ENCODE measurements at places on chromosomes 1 and 21.

DNA sequence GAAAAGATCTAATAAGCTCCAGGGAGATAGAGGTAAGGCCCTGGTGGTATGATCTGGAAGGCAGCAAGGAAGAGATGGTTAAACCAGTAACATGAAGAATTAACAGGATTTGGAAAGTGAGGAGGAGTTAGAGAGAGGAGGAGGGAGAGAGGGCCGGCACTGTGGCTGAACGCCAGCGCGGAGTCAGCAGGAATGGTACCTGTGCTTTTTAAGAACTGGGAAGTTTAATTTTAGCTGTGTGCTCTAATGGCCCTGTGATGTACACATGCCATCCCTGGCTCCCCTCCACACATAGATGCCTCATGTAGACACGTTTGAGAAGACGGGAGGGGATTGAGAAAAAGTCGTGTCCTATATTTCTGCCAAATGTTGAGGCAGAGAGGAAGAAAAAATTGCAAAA is 13.8 kb upstream of the AVPR1B start:
- no peak for DNase-seq

DNA sequence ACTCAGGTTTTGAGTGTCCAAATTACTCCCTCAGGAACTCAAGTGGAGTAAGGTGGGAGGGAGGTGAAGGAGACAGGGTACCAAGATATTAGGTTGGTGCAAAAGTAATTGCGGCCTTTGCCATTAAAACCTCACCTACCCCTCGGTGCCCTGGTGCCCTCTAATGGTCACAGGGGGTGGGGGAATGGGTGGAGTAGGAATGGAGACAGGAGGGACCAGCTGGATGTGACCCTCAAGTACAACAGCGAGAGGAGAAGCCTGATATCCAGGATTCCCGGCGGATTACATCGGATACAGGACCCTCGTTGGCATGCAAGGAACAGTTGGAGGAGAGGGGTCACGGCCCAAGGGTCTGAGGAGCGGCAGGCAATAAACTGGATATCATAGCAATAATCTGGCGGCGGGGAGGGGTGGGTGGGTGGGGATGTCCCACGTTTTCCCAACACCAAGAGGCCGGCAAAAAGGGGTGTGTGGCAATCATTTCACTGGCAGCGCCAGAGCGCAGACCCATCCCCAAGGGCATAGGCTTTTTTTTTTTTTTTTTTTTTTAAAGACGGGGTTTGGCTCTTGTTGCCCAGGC is 4.3 kb upstream of the ZBTB7B start:
- DNase-seq = no peak

DNA sequence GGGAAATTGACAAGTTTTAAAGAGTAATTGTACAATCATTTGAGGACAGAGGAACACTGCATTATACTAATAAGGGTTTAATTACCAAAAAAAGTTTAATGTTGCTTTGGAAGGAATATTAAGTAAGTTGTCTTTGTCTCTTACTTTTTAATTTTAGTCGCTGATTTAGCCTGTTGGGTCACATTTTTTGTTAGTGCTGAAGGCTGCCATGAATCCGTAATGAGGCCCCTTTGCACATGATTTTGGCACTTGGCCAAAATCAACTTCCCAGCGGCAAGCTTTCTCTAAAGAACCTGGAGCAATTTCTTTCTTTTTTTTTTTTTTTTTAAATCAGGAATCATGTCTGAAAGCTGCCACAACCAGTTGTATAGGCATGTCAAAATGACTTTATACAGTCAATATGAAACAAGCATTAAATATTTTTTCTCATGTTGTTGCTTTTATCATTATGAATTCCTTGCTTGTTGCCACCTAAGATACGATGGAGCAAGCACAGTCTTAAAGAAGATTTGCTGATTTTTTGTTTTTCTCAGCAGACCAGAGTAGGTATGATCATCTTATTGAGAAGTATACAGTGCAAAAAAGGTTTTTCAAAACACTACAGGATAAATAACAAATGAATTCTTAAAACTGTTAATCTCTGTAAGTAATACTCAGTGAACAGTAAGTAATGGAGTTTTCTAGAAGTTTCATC is 690.4 kb downstream of the USP25 start:
- DNase-seq = peak; percentile 41

- DNase-seq = no peak
Measured at GRCh38 chr1:206080026-206080820, 27.2 kb downstream of the RHEX start.

DNA sequence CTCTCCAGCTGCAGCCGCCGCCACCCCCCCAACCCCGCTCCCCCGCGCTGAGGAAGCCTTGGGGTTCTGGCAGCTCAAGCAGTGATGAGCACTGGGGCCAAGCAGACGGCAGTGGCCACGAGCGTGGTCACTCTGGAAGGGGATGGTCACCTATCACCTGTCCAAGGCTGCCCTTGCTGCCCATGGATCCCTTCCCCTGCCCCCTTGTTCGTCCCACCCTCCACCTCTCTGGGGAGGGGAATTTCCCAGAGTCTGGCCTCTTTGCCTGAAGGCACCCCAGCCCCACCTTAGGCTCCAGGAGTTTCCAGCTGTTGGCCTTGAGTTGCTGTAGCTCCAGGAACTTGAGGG is 7.2 kb upstream of the SMIM12 start:
- no peak for DNase-seq

DNA sequence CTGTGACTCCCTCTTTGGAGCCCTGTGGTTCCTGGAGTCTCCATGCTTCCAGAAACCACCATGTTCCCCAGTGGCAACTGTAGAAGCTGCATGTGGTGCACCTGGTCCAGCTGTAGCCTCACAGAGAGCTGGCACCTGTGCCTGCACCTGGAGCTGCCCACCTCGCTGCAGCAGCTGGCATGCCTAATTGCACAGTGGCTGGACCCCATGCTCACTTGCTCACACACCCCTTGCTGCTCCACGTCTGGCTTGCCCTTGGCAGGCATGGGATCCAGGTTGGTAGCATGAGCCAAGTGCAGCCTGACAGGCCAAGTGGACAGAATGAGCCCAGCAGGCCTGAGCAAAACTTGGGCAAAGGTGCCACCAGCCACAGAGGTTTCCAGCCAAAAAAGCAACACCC is 680.1 kb downstream of the MATN1 start:
- DNase-seq = no peak

DNA sequence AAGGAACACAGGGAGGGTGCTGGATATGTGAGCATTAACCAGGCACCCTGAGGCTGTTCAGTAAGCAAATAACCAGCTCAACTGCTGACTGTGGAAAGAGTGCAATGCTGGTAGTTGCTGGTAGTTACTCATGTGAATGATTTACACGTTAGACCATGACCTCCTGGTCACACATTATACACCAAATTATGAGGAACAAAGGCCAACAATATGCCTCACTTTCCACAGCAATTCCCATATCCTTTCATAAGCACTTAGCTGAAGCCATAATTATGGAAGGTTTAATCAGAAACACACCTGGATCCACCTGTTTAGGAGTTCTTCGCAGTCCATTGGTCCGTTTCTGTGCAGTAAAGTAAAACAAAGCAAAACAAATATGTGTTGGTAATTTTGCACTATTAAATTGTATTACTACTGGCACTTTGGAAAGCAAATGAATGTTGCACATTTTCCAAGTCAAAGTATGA is 281.8 kb downstream of the VAV3 start:
- no peak for DNase-seq

DNA sequence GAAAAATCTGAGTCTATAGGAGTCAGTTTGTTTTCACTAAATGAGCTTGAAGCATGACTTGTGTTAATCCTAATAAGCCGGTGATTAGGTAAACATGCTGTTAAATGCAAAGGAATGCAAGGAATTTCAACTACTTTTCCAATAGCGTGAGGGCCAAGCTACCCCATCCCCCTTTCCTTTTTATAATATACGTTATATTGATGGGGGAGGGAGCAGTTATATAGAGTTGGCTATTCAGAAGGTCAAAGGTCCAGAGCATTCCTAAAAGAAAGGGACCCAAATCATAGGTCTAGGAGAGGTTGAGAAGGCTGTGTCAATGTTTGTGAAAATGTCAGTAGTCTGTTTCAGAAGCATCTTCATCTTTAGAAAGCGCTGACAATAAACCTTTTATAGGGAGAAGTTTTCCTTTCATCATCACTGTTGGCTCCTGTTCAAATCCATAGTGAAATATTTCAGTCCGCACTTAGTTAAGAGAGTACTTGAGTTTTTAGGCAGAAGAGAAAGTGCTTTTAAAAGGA is 3.8 kb downstream of the CCN1 start:
- no peak for DNase-seq

DNA sequence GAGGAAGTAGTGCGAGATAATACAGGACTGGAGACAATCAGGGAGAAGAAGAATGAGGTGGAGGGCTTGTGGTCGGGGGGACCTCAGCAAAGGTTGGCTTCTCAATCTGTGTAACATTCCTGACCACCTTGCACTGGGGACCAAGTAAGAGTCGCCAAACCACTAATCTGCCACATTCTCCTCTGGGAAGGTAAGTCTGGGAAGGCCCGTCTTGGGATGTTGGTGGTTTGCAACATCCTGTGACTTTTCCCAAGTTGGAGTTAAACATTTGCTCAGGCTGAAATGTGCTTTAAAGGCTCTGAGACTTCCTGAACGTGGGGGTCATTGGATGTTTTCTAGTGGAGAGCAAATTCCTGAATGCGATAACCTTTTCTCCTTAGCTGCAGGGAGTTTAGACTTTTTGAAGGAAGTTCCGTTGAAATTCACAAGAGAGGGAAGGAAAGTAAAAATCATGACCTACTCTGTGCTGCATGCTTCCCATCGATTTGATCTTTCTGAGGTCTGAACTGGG is 325.9 kb downstream of the RPS6KC1 start:
- no peak for DNase-seq

DNA sequence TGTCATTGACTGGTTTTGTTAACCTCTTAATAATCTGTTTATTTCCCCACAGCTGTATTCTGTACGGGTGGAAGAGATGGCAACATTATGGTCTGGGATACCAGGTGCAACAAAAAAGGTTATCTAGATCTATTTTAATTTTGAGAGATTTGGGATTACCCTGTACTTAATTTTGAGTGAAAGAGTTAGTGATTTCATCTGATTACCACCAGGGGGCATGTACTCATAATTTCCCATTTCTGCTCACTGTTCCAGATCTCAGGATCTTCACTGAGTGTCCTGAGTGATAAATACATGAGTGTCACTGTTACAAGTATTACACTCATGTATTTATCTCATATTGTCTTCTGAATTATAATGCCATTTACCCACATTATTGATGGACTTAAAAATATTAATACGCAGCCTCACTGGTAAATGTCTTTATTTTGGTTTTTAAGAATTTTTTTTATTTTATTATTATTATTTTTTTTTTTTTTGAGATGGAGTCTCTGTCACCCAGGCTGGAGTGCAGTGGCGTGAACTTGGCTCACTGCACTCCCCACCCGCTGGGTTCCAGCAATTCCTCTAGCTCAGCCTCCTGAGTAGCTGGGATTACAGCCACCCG is 27.4 kb downstream of the DTL start:
- DNase-seq = peak; percentile 41

GRCh38 chr1:51853360-51853759 is 25.2 kb downstream of the NRDC start:
- DNase-seq = no peak

DNA sequence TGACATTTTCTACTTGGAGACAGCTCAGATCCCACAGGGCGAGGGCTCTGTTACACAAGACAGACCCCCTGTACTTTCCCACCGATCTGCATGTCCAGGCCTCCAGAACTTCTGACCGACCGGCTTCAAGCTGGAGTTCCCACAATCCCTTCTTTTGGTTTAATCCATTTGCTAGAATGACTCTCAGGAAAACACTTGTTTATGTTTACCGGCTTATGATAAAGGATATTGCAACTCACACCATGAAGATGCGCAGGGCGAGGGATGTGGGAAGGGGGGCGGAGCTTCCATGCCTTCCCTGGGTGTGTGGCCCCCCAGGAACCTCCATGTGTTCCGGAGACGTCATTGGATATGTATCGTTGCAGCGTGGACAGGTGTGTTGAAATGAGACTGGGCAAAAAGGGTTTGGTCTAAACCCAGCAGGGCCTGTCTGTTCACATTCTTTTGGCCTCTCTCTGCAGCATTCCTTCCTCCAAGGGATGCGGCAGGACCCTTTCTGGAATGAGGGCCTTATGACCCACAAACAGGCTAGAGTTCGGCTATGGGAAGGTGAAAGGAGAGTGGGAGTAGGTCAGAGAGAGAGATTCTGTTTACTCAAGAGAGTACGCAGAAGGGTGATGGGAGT is 7.5 kb upstream of the IGSF5 start:
- no peak for DNase-seq
